ENCODE measurements at places on chromosomes 6 and 20.

GRCh38 chr6:166758136-166758704 is 131.2 kb upstream of the RPS6KA2 start:
- DNase-seq: no peak

DNA sequence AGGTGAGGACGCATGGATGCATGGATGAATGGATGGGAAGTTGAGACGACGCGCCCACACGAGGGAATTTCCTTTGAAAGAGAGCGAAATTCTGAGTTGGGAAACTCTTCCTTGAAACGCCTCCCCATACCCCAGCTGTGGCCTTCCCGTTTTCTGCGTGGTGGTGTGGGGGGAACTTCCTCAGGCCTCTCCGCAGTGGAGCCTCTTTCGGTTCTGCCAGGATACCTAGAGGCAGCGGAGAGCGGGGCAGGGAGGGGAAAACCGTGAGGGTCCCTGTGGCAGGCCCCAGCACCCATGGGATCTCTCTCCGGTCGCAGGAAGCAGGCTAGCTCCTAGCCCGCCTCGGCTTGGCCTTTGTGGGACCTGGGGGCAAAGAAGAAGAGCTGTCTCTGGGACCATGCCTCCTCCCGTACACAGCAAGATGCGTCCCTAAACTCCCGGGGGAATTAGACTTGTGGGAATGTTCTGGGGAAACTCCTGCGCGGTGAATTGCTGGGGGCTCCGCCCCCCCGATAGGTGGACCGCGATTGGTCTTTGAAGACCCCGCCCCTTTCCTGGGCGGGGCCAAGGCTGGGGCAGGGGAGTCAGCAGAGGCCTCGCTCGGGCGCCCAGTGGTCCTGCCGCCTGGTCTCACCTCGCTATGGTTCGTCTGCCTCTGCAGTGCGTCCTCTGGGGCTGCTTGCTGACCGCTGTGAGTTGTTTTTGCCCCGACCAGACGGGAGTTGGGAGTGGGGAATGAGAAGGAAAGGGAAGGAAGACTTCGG is at the start of gene CD40:
Gene CD40 (plus strand): TSS at position 611 of the 764 bp plus-strand sequence. CDS start 30 bp downstream, at position 641.
- peak; percentile 91 for DNase-seq

- no peak for DNase-seq
These were observed 5.6 kb upstream of the BLCAP start for GRCh38 chr20:37533154-37533715.

DNA sequence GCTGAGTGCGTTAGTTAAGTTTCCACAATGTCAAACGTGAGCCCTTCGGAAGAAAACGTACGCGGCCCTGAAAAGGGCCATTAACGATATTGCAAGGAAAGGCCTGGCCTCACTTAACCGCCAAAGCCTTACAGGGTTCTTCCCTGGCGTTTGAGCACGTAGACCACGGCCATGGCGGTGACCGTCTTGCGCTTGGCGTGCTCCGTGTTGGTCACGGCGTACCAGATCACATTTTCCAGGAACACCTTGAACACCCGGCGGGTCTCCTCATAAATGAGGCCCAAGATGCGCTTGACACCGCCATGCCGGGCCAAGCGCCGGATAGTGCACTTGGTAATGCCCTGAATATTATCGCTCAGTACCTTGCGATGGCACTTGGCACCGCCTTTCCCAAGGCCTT is 118.4 kb upstream of the BTN3A2 start:
- DNase-seq: no peak

- peak; percentile 19 for DNase-seq
These were observed 108.5 kb downstream of the MAN1A1 start for GRCh38 chr6:119241111-119241465.

- no peak for DNase-seq
These were observed 6.4 kb downstream of the VNN2 start for GRCh38 chr6:132751306-132751705.

DNA sequence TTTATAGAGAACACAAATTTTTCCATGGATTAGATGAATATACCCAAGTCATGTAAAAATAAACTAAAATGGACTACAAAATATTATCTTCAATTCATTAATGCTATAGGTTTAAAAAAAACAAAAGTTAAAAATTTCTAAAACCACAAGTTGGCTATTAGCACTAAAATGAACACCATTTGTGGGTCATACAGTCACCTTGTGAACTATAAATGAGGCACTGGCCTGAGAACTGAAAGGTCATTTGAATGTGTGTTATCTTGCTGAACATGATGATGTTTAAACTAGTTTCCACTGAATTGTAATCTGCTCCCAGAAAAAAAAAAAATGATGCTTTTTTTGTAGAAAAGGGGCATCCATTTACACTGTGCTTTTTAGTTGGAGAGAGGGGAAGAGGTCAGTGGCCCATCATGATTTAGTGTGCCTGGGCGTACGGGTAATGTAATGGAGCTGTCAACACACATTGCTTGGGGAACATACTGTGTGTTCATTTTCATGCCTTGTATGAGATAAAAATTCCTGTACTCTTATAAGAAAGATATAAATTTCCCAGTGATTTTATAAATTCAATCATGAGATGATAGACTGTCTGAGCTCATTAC is 96.6 kb upstream of the FKBP1C start:
- no peak for DNase-seq

GRCh38 chr6:127956956-127957355 is 56.1 kb upstream of the THEMIS start:
- DNase-seq: no peak

GRCh38 chr6:3919130-3919628 is 70.0 kb downstream of the FAM50B start:
- DNase-seq: no peak

- DNase-seq: no peak
These were observed 398.6 kb downstream of the KHDRBS2 start for GRCh38 chr6:61887423-61887822.

- no peak for DNase-seq
These were observed 46.9 kb upstream of the ARMC2 start for GRCh38 chr6:108801366-108801765.

- DNase-seq: peak; percentile 60
These were observed 724 bp downstream of the CDKN1A start for GRCh38 chr6:36679043-36679833.

- no peak for DNase-seq
These were observed 150.3 kb downstream of the MBOAT1 start for GRCh38 chr6:20061952-20062351.

DNA sequence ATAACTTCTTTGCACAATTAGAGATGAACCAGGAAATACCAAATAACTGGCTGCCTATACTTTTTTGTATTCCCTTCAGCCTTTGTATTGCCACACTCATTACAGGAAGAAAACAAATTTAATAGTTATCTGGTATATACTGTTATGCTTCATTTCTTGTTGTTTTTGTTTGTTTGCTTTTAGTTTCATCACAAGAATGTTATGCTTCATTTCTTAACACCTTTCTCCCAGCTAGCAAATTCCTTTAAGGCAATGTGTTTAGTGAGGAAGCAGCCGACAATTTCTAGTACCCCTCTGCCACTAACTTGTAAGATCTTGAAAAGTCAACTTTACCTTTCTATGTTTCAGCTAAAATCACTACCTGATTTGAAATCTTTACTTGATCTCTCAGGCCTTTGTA is 1.4 kb downstream of the NCOA6 start:
- DNase-seq: no peak

- DNase-seq: no peak
These were observed 11.1 kb downstream of the HLA-F start for GRCh38 chr6:29734046-29735018.

DNA sequence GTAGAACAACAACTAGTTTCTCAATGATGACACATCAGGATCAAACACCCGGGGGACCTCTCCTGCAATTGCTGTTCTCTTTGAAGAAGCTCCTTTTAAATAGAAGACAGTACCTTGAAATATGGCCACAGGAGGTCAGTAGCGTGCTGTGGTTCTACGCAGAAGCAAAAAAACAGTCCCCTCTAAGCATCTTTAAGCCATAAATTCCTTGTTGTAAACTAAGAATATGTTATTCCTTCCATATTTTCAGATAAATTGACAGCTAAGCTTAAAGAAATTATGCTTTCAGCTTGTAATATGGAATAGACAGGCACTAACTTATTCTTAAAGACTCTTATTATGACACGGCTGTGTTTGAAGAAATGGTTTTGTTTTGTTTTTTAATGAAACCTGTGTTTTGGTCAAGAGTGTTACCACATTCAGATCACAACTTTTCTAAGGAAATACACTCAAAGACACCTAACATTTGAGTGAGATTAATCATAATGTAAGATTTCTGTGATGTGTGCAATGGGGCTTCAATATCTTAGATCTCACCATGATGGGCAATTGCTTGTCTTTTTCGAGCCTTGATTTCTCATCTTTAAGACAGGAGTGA is 49.7 kb upstream of the IL20RA start:
- DNase-seq: peak; percentile 76

Data from testis (tissue), 5 donors.